ENCODE measurements at places on chromosomes 5 and 9.

DNA sequence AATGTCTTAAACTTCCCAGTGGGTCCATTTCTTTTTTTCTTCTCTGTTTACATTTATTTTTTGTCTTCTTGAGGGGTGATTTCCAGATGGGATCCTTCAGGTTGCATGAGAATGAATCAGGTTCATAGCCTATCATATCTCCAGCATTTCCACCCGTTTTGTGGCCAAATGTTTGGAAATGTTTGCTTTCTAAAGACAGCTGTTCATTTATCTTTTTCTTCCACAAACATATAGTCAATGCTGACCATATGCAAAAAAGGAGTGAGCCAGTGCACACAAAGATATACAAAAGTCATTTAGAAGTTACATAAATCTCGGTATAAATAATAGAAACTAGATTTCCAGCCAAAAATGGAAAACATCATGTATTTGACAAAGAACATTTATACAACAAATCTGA is 71.6 kb upstream of the STC2 start:
- no peak for DNase-seq

- DNase-seq, result no peak
Measured at GRCh38 chr5:143141652-143142051, 261.8 kb downstream of the NR3C1 start.

GRCh38 chr5:156513123-156513815 is 186.3 kb downstream of the SGCD start:
- no peak for DNase-seq

DNA sequence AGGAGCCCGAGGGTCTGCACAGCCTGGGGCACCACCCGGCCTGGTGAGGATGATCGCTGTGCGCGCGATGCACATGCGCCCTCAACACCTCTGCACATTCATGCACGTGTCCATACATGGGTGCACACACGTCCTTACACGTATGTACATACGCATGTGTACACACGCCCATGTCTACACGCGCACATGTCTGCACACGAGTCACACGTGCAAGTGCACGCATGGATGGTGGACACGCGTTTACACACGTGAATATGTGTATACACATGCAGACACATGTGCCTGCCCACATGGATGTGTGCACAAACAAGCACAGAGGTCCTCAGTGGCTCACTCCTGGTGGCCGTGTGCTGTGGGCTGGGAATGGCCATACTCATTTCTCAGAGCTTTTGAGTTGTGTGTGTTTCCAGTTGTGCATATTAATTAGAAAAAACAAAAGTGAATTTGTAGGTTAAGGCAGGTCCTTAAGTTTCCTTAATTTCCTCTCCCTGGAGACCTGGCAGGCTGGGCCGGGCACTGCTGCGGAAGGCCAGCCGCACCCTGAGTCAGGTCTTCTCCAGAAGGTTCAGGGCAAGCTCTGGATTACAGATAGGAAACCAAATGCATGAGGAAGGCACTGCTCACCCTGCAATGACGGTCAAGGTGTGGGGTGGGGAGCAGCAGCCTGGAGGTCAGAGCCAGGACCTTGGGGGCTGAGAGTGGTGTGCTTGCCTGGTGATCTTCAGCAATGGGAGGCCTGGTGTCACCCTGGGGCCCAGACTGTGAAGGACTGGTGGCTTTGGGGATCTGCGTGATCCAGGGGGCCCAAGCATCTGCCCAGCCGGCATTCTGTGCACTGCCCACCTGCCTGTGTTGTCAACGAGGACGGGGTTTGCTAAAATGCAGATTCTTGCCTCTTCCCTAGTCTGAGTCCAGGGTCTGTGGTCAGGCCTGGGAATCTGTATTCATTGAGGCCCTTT is 1.3 kb upstream of the RNU6ATAC start:
- DNase-seq, result peak; percentile 14

DNA sequence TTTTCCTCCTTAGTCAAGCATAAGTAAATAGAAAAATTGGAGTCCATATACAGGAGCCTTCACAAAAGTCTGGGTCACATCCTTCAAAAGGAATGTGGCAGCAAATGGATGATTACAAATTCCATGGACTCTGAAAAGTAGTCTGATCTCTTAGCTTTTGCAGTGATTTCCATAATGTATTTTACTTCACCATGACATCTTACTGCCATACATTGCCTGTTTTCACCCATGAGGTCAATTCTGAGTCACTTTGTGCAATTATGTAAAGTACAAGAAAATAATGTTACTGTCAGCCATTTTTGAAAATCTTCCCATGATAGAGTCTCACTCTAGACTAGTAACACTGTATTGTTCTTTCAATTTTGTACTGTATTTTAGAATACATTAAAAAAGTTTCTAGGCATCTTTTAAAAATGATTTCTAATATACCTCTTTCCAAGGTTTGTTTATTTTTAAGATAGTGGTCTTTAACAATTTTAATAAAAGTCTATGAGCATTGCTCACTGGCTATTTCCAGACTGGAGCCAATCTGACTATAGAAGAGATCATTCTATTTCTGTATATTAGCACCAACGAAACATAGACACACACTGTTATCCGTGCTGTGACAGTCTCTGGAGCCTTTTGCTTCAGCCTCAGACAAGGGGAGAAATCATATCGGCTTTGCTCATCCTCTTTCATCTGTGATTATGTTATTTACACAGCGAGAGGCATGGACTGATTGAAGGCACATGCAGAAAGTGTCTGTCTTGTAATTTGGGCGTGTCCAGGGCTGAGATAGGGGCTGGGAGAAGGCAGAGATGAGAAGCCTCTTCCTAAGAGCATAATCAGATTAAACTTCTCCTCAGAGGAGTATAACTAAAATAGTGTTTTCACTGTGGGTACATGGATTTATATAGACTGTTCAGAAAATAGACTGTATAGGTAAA is 22.9 kb upstream of the ACTBL2 start:
- no peak for DNase-seq

GRCh38 chr5:37667430-37667829 is 172.4 kb downstream of the GDNF start:
- DNase-seq, result no peak

GRCh38 chr5:83313436-83313835 is 158.1 kb upstream of the VCAN start:
- no peak for DNase-seq

GRCh38 chr9:86697999-86698398 is 249.3 kb downstream of the GAS1 start:
- DNase-seq, result no peak

DNA sequence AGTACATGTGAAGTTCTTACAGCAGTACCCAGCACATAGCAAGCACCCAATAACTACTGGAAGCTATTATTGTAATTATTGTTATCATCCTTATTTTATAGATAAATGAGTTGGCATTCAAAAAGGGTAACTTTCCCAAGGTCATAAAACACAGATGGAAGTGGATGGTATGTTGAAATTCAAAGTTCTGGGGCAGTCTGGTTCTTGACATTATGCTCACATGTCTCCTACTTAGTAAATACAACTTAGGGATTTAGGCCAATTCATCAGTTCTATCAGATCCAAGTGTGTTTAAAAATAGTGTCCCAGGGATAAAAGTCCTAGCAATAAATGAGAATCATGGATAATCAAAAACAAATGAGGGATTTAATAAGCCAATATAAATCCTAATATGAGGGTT is 265.2 kb downstream of the ADAMTSL1 start:
- no peak for DNase-seq

DNA sequence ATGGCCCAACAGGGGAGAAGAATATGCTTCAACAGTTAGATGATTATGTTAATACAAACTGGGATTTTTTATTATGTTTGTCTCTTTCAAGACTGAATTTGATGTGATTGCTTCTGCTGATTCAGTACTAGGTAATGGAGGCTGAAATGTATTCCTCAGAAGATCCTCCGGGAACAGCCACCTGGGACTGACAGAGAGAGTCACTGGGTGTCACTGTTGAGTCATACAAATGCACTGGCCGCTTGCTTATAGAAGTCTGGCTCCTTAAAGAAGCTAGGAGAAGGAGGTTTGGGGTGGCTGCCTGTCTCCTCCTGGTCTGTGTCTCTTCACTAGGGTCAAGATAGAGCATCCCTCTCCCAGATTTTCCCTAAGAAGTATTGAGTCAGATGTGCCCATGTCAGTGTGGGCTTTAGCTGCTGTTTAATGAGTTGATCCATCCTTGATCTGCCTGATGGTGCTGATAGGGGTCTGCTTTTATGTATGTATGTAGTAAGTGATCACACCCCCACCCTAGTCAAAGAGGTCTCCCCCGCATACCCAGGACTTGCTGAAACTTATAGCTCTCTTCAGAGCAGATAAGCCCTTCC is 773.4 kb downstream of the BRINP1 start:
- no peak for DNase-seq

- DNase-seq, result no peak
Measured at GRCh38 chr9:32456564-32456963, 69.4 kb downstream of the RIGI start.

DNA sequence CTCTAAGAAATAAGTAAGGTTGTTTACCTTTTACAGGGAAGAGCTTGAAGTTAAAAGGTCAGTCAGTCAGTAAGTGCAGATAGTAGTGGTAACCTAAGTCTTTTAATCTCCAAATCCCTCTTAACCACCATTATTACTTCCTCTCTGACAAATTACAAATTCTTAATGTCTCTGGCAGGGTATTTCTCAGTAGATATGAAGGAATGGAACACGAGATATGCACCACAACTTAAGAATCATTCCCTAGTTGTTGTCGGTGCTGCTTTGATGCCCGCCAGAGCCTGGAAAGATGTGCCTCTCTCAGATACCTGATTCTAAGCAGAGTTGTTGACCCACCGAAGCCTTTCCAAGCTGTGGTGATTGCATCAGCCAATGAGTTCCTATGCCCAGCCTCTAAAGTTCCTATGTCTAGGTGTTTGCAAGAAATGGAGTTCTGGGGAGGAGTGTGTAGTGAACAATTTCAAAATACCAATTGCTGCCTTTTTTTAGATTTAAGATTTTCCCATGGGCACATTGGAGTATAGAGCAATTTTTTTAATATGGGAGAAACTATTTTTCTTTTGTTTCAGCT is 78.5 kb downstream of the CD180 start:
- no peak for DNase-seq

- DNase-seq, result no peak
Measured at GRCh38 chr9:131096269-131097125, at the start of gene AIF1L. AIF1L (plus strand) TSS chr9:131096531; CDS start chr9:131096630, 99 bp downstream.

DNA sequence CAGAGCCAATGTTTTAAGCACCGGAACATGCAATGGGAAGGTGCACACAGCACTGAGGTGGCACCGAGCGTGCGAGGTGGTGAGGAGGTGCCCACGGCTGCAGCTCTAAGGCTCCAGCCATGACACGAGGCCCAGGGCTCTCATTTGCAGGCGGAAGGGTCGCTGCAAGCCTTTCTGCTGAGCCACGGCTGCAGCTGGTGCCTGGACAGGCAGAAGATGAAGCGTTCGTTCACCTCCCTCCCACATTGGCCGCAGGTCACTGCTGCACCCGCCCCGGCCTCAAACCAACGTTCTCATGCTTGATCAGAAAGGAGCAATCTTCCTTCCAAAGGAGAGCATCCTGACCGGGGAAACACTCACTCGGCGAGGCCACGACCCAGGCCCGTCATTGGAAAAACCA is 4.5 kb upstream of the INPP5E start:
- no peak for DNase-seq

DNA sequence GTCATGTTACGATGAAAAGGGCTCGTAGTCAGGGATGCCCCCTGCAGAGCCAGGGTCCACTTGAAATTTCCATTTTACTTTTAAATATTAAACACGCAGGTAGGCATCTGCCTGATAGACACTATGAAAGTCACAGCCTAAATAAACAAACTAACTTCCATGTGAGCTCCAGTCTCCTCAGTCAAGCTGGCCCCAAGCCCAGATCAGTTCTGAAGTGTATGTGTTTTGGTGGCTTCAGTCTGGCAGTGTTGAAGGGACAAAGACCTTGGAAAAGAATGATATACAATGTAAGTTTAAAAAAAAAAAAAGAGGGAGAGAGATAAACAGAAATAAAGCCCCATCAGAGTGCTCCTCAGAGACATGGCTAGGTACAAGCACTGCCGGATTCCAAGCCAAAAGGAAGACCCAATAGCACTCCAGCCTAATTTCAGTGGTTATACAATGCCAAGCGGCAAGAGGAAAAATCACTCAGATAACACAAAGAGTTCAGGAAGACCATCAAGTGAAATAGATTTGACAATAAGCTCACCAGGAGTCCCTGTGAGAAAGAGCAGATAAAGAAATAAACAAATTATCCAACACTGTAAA is 181.0 kb downstream of the BNC2 start:
- no peak for DNase-seq

DNA sequence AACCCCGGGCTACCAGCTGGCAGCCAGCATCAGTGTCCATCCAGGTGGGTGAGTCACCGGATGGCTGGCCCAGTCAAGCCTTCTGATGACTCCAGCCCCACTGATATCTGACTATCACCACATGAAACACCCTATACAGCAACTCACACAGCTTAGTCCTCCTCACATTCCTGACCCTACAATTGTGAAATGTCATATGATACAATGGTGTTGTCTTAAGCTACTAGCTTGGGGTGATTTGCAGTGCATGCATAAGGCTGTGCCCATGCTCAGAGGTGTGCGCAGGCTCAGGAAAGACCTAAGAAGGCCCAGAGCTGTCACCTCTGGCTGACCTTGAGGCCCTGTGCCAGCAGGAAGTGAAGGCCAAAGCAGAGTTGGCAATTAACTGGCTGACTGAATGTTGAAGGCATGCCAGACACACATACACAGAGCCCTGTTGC is 21.5 kb upstream of the SEMA4D start:
- no peak for DNase-seq

DNA sequence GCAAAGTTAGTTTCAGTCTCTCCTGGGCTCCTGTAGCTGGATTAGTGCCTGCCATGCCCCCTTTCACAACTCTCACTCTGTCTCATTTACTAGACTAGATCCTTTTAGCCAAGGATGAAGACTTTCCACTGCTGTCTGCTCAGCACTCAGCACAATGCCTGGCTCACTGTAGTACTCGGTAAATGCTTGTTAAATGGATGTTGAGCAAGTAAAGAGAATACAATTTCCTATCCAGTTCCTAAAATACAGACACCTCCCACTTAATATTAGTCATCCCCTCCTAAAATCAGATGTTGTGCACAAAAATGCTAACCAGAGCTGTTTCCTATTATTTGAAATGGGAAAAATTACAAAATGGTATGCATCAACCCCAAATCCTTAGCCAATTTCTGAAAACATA is 195.8 kb downstream of the SREK1 start:
- DNase-seq, result no peak

DNA sequence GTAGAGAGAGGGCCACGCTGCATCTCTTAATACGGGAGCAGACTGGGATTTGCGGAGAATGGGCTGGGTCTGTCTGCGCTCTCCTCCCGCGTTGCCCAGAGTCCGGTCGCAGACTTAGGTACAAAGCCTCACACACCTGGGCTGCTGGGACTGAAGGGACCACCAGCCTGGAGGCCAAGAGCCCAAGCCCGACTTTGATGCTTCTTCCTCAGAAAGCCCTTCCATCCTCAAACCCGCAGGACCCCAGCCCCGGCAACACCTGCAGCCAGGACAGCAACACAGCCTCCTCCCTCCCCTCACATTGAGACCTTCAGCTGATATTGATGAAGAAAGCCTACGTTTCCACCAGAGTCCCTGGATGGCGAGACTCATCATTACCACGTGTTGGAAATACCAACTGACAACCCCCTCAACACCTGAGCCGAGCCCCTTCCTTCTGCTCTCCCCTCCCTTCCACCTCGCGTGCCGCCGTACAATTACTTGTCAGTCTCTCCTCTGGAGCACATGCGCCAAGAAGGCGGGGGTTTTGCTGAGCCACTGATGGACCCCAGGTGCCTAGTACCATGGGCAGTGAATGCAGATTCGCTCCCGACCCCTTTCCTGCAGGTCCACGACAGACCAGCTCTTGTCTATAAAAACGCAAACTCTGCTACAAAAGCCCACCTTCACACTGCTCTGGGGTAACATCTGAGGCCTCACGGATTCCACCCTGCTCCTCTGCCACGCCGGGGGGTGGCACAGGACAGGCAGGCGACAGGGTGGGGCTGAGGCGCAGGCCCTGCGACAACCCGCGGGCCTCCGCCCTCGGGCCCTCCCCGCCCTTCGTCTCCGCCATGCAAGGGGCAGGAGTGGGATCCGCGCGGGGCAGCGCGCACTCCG is 841 bp downstream of the ASB6 start:
- no peak for DNase-seq
